ENCODE measurements at places on chromosomes 5 and 9.

GRCh38 chr5:6745706-6746222, 32.5 kb downstream of the TENT4A start:
- DNase-seq, result peak; percentile 53

DNA sequence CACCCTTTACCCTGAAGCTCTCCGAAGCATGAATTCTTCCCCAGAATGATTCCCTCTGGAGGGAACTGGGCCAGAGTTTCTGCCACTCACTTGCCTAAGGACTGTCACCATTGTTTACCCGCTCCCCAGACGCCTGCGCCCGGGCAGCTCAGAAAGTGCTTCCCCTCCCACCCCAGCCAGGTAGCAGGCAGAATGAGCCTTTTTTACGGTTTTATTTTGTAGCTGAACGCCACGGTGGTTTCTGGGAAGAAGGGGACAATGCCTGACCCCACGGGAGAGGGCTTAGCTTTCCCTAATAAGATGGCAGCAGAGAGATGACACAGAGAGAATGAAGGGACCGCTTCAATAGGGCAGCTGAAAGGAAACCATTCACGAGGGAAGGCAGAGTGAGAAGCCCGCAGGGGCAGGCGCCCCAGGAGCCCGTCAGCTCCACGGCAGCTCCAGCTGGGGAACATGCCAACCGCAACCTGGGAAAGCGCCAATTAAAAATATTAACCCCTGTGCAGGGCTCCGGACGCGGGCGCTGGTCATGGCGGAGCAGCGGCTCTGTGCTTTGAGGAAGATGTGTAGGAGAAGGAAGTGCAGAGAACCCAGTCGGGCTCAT, 20.4 kb upstream of the NTNG2 start:
- DNase-seq, result peak; percentile 82

DNA sequence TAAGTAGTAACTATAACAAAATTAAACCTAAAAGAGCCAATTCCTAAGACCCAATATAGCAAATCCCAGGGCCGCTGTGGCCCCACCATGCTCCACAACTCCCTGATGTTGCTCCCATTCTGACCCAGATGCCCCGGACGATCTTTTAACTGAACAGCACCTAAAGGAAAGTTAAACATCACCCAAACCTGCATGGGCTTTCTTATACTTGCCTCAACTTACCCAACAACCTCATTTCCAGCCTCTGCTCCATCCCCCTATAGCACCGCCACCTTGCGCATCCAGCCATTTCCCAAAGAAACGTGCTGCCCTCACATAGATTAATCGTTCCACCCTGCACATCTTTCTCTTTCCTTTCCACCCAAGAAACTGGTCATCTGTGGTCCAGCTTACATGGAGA, 54.6 kb downstream of the ZNF354C start:
- no peak for DNase-seq

DNA sequence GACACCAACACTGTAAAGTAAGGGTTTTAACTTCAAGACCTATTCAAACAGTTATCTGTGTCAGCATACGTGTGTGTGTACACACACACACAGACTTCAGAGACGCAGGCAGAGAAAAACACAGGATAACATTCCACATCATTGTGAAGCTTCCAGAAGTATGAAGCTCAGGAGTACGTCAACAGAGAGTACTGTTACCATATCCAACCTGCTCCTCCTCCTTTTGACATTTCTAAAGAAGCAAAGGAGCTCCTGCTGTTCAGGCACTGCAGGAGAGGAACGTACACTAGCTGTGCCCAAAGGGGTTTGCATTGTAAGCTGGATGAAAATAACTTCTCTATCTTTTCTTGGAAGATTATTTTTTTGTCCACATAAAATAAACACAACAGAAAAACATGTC, 180.7 kb downstream of the MEF2C start:
- no peak for DNase-seq

GRCh38 chr9:127903557-127904475, 4.4 kb upstream of the ST6GALNAC6 start:
- peak; percentile 43 for DNase-seq

- DNase-seq, result no peak
Observed at GRCh38 chr5:3118340-3118739, 366.9 kb upstream of the IRX2 start.

GRCh38 chr9:114335745-114336144, 6.1 kb downstream of the ORM2 start:
- DNase-seq, result no peak

- DNase-seq, result no peak
Observed at GRCh38 chr9:95315108-95315746, 2.3 kb downstream of the FANCC start.

DNA sequence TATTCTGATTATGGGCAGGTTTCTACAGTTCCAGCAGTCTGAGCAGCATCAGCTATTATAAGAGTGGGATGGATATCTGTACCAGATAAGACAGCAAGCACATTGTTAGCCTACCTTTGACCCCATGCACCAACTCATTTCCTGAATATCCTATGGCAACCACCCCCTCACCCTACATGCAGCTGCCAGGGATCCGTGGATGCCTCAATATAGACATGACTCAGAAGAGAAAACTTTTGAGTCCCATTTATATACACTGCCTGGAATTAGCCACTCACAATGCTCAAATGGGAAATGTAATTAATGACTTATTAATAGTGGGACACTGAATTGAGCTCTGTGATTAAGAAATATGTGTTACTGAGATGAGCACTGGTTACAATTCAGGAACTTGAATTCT, 124.4 kb downstream of the SSBP2 start:
- no peak for DNase-seq

- DNase-seq, result no peak
Observed at GRCh38 chr5:130529511-130530485, 625.5 kb downstream of the CHSY3 start.

DNA sequence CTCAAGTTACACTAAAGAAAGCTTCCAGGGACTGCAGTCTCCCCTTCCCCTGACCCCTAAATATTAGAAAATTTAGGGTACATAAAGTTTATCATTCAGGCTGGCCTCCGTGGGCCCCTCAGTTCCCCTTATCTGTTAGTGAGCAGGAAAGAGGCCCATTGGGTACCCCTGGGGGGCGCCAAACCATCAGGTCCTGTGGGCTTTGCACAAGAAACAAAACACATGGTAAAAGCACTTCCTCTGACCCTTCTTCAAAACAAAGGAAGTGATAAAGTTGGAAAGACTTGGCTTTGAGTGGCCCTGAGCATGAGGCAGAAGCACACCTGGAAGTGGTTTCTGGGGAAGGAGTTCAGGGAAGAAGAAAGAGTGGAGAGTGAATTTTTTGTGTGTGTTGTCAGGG, 213.0 kb downstream of the SMARCA2 start:
- DNase-seq, result no peak

- no peak for DNase-seq
Observed at GRCh38 chr9:98888801-98889421, 54.8 kb upstream of the COL15A1 start.

All from NCI-H510A treated with DMSO at 0.1 percent for 48 hours (cell line).